T-cell (primary cell): ENCODE measurements at places on chromosomes 1 and 21. TPM values are rescaled to one million over a fixed set of nuclear protein-coding genes. Genes with fewer than 3 reads are reported as not detected.

The C1orf167 gene
- not detected for total RNA-seq

The WNT2B gene
- total RNA-seq: 0.54 TPM

The PROK1 gene
- not detected for total RNA-seq

The TTC3 gene
- total RNA-seq: 153 TPM

The VASH2 gene
- total RNA-seq: 0.85 TPM

The CELA2A gene
- not detected for total RNA-seq

The LCE3E gene
- total RNA-seq: not detected

The LGR6 gene
- total RNA-seq: 1.8 TPM

The RCAN3 gene
- 202 TPM for total RNA-seq

DNA sequence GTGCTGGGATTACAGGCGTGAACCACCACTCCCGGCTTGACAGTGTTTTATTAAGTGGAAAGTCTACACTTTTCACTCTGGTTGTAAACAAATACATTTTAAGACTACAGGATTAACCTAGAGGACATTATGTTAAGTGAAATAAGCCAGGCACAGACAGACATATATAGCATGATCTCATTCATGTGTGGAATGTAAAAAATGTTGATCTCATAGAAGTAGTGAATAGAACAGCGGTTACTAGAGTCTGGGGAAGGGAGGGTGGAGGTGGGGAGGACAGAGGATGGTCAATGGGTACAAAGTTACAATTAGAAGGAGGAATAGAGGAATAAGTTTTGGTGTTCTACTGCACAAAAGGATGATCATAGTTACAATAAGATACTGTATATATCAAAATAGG, 16.9 kb downstream of the CTH start:
- no peak for DNase-seq

DNA sequence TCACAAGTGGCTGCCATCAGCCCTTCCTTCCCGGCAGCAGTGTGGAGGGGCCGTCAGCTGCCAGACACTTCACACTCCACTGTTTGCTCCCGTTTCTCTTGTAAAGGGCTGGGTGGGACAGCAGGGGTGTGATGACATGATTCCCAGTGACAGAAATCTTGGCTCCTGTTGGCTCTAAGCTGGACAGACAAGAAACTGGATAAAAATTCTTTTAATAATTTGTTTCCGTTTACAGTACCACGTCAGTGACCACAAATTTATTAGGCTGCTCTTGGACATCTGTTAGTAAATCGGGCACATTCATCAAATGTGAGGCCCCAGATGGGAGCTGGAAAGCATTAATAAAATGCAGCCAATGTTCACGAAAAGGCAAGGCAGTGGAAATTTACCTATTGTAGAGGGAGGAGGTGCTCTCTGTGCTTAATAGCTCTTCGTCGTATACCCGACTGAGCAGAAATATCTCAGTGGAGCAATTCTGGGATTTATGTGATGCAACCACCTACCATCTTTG, 353.7 kb upstream of the GREM2 start:
- no peak for DNase-seq

DNA sequence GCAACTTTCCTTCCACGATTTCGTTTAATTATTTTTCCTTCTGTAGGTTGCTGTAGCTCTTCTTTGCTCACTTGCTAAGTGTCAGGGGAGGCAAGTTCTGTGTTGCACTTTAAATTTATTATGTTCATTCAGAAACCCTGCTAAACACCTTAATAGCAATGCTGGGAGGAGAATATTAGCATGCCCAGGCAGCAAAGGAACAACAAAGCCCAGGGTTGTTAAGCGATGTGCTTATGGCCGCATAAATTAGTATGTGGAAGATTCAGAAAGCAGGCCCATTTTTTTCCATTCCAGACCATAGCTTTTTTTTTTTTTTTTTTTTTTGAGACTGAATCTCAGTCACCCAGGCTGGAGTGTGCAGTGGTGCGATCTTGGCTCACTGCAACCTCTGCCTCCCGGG, 151.3 kb downstream of the BACH1 start:
- no peak for DNase-seq

- DNase-seq: no peak
Measured at GRCh38 chr1:236638945-236639344, 34.6 kb upstream of the HEATR1 start.

DNA sequence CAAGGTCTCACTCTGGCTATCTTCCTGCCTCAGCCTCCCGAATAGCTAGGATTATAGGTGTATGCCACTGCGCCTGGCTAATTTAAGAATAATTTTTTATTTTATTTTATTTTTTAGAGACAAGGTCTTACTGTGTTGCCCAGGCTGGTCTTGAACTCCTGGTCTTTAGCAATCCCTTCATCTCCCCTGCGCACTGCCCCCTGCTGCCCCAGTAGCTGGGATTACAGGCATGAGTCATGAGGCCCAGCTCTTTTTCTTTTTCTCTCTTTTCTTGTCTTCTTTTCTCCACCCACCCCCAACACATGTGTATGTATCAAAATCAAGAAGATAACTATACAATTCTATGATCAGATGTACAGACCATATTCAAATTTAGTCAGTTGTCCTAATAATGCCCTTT, 87.2 kb downstream of the PEX14 start:
- DNase-seq: no peak

- DNase-seq: peak; percentile 4
Measured at GRCh38 chr1:219174460-219175211, 958 bp downstream of the LYPLAL1 start.

DNA sequence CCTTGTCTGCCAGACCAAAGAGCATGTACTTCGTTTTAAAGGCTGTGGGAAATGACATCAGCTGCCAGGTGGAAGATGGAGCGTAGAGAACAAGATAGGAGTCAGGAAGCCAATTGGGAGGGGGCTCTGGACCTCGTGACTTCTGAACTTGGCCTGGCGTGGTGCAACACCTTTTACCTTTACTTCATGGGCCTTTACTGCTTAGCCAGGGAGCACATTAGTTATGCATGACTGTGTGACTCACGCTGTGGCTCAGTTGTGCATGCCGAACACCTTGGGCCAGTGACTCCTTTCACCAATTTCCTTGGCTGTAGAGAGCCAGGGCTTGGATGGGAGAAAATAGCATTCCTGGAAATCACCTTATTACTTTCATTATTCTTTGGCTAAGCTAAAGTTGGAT, 7.2 kb downstream of the XCL1 start:
- DNase-seq: no peak

GRCh38 chr21:43942621-43943020, 69.5 kb upstream of the TRAPPC10 start:
- no peak for DNase-seq

DNA sequence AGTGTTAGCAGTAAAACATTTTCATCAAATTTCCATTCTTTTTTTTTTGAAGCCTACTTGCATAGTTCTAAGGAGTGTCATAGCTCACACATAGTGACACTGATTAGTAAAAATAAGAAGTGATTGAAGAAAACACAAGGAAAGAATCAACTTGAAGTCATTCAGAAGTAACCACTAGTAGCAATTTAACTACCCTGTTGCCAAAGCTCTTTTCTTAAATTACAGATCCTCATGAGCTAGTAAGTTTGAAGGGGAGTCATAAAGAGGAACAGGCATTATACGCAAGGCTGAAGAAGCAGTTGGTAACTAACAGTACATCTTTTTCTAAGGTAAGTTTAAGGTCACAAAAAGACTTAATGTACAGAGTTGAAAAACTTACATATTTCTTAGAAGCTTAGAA, 332.2 kb downstream of the CHRM3 start:
- DNase-seq: no peak

- DNase-seq: no peak
Measured at GRCh38 chr1:243723458-243724043, 126.5 kb downstream of the AKT3 start.

DNA sequence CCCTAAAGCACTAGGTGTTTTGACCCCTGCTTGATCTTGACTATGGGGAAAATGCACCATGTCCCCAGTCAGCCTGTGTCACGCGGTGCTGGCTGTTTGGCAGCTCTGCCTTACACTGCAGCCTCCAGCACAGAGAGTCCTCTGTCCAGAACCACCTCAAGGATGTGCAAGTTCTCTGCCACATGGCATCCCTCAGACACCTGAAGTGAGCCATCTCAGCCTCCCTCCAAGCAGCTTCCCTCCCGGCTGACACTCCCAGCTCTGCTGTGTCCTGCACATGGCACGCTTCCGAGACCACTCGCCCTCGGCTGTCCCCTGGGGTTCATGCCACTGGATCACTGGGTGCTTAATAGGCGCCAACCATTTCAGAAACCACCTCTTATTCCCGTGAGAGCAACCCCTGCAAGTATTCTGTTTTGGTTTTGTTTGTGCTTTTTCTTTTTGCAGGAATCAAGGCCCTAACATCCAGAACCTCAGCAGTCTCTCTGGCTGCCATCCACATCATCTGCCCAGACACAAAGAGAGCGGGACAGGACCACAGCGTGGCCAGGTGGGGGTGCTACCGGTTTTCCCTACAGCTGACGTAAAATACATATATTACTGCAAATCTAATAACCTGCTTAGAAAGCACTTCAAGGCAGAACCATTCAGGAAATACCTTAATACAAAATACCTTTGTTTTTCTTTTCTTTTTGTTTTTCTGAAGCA, 45.7 kb downstream of the CAPZB start:
- DNase-seq: peak; percentile 46

DNA sequence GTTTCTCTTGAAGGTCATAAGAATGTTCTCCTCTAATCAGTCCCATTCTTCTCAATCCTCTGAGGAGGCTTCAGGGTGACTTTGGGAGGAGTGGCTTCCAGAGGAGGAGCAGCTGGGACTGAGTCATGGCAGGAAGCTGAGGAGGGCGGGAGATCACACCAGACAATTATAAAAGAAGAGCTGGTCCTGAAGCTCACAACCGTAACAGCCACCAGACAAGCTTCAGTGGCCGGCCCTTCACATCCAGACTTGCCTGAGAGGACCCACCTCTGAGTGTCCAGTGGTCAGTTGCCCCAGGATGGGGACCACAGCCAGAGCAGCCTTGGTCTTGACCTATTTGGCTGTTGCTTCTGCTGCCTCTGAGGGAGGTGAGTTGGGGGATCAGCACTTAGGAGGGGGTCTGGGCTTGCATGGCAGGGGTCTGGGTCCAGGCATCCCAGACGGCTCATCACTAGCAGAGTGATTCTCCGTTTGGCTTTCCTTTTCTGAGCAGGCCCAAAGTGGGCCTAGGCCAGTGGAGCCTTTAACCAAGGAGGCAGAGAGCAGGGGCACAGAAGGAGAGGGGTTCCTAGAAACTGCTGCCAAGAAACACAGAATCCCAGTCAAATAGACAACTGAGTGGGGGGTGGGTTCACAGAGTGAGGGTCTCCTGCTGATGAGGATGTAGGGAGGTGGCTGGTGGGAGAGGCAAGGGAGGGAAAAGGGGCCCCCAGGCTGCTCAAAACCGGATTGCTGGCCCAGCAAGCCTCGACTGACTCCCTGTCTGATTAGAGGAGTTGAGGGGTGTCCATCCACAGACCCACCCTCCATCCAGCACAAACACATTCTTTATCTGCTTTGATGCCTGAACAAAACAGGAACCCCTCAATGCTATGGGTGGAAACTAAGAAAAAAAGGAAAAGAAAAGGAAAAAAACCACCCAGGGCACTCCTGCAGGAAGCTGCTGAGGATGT, at the start of gene ECM1:
ECM1 (plus strand) TSS at position 198 of the 953 bp plus-strand sequence; CDS start at position 299, 101 bp downstream.
- DNase-seq: no peak

GRCh38 chr1:84348759-84349158, 47.3 kb downstream of the SAMD13 start:
- DNase-seq: no peak

DNA sequence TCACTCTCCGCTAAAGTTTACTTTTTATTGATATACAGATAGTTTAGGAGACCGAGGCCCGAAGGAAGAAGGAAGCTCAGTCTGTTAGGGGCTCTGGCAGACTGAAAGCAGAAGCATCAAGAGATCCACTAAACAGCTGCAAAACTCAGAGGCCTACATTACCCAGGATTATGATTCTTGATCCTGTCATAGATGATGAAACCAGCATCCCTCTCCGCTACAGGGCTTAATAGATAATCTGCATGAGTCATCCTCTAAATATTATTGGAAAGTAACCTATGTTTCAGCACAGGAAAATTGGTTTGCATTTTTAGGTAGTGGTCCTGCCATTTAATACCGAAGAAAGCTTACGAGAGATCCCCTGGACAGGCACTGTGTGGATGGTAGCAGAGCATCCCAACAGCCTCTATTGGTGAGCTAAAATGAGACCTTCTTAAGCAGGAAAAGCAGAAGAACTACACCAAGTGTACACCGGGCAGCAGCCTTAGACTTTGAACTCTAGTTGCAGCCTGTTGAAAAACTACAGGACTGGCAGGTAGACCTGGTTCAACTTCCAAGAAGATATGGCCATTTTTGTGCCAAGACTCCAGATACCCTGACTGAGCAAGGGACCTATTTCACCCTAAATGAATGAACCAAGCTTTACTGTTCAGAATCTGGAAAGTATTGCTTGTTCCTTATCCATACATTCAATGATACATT, 6.8 kb downstream of the CASQ2 start:
- no peak for DNase-seq

DNA sequence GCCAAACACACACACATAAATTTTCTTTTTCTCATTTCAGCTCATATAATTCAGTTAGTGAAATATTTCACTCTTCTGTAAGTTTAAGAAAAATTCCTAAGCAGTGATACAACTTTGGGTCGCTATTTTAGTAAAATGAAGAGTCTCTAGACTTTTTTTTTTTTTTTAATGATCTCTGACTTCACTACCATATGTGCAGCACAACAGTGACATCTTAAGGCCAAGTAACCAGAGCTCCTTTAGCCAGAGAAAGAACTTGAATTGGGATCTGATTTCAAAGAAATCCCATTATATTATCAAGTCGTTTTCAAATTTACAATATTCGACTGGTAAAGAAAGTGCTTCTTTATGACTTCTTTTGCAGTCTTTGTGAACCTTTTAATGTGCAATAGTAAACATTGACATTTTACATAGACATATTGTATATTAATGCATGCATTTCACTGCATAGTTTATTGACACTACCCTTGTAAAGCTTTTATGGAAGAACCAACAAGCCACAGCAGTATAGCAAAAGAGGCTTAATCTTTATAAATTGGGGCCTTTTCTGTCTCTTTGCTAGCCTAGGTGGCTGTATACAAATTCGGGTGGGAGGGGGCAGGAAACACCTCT, 62.2 kb downstream of the LRRC40 start:
- DNase-seq: no peak

DNA sequence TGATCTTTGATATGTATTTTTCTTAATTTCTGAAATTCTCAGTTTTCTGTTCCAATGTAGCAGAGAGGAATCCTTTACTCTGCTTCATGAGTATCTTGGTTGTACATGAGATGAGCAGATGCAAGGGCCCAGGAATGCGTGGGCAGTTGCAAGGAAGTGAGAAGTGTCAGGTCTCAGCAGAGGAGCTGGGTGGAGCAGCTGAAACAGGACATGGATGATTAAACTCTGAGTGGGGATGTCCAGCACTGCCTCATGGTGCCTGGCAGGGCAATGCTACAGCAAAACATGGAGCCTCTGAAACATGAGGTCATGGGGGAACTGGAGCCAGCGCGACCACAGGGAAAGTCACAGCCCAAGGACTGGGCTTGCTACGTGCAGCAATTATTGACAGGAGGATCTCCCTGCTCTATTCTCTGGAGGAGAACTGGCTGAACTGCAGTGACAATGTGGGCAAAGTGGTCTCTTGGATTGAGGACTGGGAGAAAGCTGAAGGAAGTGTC, 48.4 kb downstream of the COLGALT2 start:
- no peak for DNase-seq
